ENCODE measurements at places on chromosomes 3 and 15.

GRCh38 chr3:70979983-70980645 lies 603.4 kb downstream of the FOXP1 start:
- DNase-seq, result no peak

DNA sequence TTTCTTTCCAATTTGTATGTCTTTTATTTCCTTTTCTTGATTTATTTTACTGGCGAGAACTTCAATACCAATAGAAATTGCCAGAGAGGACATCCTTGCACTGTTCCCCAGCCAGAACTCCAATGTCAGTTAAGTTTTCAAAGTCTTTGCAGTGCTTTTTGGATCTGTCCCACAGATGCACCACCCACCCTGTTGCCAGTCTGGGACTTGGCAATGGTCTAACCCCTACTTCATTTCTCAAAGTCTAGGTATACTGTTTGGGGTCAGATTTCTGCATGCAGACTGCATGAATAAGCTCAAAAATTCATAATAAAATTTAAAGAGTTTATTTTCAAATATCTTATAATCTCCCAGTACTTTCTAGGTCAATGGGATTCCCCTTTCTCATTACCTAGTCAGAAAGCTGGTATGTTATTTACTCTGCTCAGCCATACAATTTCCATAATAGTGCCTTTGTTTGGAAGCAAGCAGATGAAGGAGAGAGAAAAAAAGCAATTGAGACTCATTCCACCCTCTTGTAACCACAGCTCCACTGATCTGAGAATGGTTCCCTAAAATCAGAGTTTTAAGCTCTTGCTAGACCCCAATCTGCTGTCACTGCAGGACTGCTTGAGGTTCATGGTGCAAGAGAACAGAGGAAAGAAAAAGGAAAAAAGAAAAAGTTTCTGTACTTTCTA lies 125.9 kb upstream of the PLXND1 start:
- no peak for DNase-seq

DNA sequence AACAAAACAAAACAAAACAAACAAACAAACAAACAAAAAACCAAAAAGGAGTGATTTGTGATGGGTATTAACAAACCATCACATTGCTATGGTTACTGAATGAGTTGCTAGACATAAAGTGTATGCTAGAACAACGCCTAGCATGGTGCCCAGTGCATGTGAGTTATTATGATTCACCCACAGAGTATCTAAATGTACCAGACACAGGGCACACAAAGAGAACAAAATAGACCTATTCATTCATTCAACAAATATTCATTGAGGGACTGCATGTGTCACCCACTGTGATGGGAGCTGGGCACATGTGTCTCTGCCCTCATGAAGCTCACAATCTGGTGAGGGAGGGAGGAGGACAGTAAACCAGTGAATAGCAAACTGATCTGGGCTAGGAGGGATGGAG lies 11.6 kb upstream of the ACAN start:
- no peak for DNase-seq

DNA sequence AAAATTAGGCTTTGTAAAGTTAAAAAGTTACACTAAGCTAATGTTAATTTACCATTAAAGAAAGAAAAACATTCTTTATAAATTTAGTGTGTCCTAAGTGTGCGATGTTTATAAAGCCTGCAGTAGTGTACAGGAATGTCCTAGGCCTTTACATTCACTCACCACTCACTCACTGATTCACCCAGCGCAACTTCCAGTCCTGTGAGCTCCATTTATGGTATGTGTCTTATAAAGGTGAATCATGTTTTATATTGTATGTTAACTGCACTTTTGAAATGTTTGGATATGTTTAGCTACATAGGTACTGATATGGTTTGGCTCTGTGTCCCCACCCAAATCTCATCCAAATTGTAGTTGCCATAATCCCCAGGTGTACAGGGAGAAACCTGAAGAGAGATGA lies 549.7 kb upstream of the EPHA6 start:
- no peak for DNase-seq

- peak; percentile 73 for DNase-seq
These were observed 127.0 kb downstream of the KLHL25 start for GRCh38 chr15:85667491-85668424.

- DNase-seq, result no peak
These were observed 7.6 kb upstream of the APEH start for GRCh38 chr3:49666592-49666991.

DNA sequence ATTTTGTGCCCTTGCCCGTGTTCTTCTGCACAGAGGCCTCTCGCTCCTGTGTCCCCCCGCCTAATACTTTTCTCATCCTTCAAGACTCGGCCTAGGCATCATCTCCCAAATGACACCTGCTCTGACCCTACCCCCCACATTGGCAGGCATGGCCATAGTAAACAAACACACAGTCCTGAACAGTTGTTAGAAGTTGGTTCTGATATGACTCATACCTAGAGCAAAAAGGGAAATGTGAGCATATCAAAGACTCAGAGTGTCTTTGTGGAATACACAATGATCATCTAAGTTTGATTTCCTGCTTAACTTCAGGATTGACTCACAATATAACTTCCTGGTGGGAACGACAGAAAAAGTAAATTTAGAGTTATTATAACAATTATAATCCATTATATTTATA lies 120.5 kb downstream of the POLR2M start:
- DNase-seq, result no peak

DNA sequence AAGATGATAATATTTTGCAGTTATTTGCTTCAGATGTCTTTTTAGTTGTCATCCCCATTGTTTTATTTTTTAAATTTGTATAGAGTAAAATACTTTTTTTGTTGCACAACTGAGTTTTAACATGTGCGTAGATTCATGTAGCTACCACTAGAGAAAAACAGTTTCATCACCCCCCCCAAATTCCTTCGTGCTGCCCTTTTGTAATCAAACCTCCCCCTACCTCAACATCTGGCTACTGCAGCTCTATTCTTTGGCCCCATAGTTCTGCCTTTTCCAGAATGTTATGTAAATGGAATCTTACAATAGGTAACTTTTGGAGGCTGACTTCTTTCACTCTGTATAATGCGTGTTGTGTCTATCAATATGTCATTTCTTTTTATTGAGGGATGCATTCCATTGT lies 232.0 kb upstream of the RASGRP1 start:
- no peak for DNase-seq

DNA sequence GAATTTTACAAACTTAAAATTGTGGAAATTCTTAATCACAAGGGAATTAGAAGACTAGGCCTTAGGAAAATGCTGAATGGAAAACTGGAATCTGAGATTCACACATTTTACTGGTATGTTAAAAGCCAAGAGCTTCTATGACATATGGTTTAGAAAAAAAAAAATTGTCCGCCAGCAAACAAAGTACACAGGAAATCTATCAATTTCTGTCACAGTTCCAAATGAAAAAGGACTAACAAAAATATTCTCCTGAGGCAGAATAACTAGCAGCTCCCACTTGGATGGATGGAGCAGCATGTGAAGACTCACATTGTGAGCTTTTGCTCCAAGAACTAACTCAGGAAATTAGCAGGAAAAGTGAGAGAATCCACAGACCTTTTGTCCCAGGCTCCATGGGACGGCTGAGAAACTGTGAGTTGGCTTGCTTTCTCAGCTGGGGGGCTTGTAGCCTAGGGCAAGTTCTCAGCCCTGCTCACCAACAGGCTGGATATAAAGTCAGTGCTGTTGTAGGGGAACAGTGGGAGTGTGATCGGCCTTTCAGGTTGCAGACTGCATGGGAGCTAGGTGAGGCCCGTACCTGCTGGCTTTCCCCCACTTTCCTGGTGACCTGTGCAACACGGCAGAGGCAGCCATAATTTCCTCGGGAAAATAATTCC lies 731.1 kb upstream of the SGO1 start:
- no peak for DNase-seq

DNA sequence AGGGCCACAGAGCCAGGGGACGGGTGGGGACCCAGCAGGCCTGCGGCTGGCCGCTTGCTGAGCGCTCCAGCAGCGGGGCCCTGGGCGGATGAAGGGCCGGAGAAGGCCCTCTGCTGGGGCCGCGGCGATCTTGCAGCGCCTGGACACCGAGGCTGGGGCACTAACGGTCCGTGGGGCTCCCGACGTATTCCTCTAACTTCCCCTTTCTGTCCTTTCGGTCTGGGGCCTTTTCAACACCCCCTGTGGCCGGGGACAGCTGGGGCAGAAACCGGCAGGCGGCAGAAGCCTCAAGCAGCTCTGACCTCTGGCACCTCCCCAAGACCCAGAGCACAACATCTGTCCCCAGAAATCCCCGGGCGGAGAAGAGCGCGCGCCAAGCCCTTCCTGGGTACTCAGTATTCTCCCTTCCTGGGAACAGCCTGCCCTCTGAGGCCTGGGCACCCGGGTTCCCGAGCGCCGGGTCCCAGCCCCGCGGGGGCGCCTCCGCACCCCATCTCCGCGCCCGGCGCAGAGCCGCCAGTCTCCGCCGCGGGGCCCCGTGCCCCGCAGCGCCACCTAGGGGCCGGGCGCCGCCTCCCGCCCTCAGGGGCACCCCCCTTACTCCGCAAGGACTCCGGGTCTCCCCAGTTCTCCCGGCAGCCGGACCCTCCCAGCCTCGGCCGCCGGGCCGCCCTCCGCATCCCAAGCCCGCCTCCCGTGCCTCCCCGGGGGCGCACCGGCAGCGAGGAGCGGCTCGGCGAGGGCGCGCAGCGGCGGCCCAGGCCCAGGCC lies 582 bp upstream of the SLCO3A1 start:
- peak; percentile 55 for DNase-seq

GRCh38 chr3:46990573-46991374 lies 11.3 kb downstream of the NBEAL2 start:
- DNase-seq, result no peak

DNA sequence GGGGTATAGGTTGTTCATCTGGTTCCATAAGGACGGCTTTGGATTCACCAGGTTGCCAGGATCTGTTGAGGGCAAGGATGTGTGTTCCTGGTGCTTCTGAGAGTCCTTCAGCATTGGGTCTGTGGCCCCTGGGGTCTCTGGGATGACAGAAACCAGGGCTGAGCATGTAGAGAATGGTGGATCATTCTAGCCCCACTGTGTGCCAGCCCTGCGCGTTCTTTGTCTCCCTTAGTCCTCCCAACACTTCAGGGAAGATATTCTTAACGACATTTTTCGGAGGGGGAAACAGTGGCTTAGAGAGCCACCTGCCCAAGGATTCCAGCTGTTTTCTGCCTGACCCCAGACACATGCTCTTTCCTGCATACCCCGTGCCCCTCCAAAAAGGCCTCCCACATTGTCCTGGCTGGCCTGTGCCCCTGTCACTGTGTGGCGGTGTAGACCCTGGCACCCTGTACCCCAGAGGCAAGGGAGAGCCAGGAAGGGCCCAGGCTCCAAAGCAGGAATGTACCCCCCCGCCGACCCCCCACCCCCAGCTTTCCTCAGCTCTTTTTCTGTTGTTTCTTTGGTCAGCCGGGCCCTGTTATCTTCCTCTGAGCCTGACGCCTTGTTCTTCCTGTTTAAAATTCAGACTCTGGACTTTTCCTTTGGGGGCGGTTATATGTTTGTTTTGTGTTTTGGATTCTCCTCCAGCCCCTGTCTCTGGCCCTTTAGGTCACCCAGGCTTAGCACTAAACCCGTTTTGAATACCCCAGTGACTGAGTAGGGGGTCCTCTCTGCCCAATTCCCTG lies 57.8 kb upstream of the SMAD6 start:
- no peak for DNase-seq

- DNase-seq, result no peak
These were observed 225.2 kb downstream of the TCF12 start for GRCh38 chr15:57143511-57144078.

DNA sequence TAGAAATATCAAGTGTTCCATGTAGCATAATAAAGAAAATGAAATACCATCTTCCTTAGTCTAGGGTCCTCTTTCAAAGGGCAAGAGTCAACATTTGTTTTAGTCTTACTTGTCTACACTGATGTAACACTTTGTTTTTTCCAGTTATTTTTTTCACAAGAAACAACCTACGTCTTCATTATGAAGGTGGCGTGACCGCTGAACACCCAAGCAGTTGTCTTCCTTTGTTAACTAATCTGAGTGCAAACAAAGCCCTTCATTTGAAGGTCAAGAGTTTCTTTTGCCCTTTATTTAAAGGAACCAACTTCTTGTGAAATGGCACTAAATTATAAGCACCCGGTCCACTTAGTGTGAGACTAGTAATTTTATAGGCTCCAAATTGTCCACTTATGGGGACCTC lies 73.2 kb downstream of the CD47 start:
- DNase-seq, result no peak

- DNase-seq, result no peak
These were observed 49.7 kb upstream of the ATOSA start for GRCh38 chr15:52728899-52729298.

DNA sequence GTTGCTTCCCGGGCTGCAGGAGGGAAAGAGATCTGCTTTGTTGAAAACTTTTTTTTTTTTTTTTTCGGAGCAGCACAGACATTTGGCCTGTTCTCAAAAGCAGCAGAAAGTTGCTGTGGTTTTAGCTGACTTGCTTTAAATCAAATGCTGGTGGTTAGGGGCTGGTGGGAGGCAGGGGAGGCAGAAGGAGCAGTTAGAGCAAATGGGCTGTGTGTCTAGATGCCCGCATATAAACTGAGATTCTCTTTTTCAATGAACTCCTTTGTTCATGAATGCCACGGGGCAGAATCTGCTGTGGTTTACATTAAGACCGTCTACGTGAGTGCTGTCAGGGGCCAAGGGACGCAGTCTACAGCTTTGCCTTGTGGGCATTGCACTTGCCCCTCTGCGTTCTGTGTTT lies 95.9 kb downstream of the FLNB start:
- no peak for DNase-seq

- no peak for DNase-seq
These were observed 257.5 kb upstream of the LRTM1 start for GRCh38 chr3:55185380-55185779.

DNA sequence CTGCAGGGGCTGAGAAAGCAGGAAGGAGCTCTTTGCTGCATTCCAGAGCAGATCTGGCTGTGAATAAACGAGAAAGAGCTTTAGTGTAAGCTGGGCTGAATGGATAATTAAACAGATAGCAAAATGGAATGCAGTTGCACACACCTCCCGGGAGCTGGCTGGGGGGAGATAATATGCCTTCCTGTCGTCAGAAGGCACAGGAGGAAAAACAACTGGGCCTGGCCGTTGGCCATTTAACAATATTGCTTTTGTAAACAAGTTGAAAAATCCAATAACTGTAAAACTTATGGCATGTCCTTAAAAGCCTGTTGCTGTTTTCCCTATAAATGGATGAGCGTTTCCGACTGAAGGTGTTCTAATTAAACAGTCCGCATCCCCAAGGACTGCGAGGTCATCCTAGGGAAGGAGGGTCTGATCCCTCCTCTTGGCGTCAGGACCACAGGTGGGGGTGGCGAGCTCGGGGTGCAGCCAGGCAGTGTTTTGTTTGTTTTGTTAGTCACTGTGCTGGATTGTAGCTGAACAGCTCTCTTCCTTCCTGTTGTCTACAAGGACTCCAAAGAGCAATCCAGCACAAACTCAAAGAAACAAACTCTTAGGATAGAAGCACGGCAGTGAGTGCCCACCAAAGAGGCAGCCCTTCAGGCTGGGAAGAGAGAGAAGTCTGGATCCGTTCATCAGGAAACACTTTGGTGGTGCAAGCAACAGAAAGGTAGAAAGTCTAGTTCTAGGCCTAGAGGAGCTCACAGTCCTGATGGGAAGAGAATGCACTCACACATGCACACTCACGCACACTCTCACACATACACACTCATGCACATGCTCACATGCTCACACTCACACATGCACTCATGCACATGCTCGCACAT lies 133.4 kb upstream of the SMAD3 start:
- DNase-seq, result no peak

Data from Kasumi-1 (cell line).